T-helper 17 cell (primary cell): ENCODE measurements at places on chromosomes 2 and 18.

- no peak for DNase-seq
Measured at GRCh38 chr2:214497489-214497888, 86.6 kb downstream of the VWC2L start.

GRCh38 chr2:105776560-105776928, 31.8 kb downstream of the NCK2 start:
- no peak for DNase-seq

- no peak for DNase-seq
Measured at GRCh38 chr2:128362889-128363228, 44.2 kb upstream of the HS6ST1 start.

GRCh38 chr2:201984800-201985525, 48.7 kb upstream of the FZD7 start:
- no peak for DNase-seq

DNA sequence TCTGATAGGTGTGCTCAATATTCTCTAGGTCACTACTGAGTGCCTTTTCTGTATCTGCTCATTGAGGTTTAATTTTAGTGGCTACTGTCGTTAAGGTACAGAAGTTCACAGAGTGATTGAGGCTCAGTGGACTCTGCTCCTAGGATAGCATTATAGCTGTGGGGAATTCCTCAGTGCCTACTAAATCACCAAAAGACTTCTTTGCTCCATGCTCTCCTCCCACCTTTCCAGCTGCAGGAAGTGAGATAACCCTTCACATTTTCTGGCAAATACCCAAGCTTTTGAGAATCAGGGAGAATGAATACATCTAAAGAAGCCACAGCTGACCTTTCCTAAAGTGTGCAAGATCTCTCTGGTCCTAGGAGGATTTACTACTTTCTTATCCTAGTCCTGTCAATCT, 95.2 kb upstream of the FSIP2 start:
- DNase-seq: no peak

DNA sequence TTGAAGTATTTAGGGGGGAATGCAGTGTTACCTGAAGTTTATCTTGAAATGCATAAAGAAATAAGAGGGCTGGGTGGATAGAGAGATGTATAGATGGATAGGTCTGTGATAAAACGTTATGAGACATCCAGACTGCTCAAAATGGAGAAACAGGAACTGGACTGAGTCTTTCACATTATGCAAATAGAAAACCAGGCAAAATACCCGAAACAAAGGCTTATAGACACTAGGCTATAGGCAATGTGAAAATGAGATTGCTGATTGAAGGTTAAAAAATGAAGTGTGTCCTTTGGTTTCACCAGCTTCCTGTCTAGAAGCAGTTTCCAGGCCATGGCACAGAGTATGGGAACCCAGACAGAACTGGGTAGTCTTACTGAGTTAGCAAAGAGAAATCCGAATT, 24.9 kb upstream of the SLC3A1 start:
- no peak for DNase-seq

DNA sequence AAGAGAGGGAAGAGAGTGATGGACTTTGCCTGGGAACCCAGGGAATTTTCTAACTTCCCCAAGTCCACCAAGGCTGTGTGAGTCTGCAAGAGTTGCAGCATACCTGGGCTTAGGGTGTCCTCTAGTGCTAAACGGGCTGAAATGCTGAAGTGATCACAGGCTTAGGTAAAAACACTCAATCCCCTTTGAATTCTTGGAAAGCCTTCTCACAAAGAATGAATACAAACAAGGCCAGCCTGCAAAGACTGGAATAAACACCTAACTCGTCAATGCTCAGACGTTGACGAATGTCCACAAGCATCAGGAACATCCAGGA, 30.0 kb upstream of the BMP10 start:
- DNase-seq: no peak

- DNase-seq: no peak
Measured at GRCh38 chr18:42828881-42829280, 286.6 kb downstream of the RIT2 start.
